ENCODE measurements at places on chromosomes 3 and 15.

DNA sequence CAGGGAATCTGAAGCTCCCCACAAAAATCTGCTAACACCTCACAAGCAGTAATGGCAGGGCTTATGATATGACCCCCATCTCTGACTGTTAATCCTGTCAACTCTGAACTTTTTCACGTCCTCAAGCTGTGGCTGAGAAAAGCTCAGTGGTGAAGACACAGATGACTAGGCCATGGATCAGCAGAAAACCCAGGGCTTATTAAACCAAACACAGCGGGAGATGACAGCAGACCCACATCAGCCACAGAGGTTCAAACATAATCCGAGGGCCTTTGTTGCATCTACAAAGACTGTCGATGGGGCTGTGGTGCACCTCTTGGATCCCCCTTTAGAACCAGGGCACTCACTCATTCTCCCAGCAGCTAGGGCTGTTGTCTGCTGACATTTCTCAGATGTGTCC, 50.4 kb downstream of the GLB1 start:
- H3K36me3 ChIP-seq, result no peaks in the 10 kb centered on the region
- no peak for DNase-seq
- no peak overlapping the region for H3K4me3 ChIP-seq
- H3K4me1 ChIP-seq, result no peaks in the 10 kb centered on the region
- H3K27me3 ChIP-seq, result no peaks in the 10 kb centered on the region

DNA sequence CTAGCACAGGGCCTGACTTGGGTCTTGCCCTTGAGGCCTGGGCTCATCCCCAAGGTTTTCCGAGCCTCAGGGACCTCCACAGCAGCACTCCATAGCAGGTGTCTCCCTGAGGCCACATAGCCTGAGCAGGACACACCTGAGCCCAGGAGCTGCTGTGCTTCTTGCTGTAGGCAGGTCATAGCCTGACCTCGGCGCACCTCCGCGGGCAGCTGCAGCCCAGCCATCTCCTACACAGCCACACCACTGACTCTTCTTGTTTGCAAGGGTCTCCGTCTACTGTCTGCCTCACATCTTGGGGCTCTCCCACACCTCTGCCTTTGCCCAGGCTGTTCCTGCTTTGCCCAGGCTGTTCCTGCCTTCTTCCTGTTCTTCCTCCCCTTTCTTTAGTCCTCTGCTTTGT, 224.8 kb downstream of the SLCO3A1 start:
- DNase-seq, result no peak
- H3K27ac ChIP-seq, result no peak overlapping the region
- H3K27me3 ChIP-seq, result no peaks in the 10 kb centered on the region
- peaks cover 3% of the 10 kb centered on the region for H3K4me1 ChIP-seq
- no peaks in the 10 kb centered on the region for H3K36me3 ChIP-seq
- no peak overlapping the region for H3K4me3 ChIP-seq

- no peak overlapping the region for H3K27ac ChIP-seq
- no peak for DNase-seq
- peaks cover 100% of the 10 kb centered on the region for H3K36me3 ChIP-seq
- no peak overlapping the region for H3K4me3 ChIP-seq
- peaks cover 6% of the 10 kb centered on the region for H3K4me1 ChIP-seq
Measured at GRCh38 chr15:89321521-89322410, 12.9 kb downstream of the POLG start.

GRCh38 chr3:183381673-183382072, 46.7 kb downstream of the MCF2L2 start:
- no peak overlapping the region for H3K4me3 ChIP-seq
- no peak for DNase-seq

DNA sequence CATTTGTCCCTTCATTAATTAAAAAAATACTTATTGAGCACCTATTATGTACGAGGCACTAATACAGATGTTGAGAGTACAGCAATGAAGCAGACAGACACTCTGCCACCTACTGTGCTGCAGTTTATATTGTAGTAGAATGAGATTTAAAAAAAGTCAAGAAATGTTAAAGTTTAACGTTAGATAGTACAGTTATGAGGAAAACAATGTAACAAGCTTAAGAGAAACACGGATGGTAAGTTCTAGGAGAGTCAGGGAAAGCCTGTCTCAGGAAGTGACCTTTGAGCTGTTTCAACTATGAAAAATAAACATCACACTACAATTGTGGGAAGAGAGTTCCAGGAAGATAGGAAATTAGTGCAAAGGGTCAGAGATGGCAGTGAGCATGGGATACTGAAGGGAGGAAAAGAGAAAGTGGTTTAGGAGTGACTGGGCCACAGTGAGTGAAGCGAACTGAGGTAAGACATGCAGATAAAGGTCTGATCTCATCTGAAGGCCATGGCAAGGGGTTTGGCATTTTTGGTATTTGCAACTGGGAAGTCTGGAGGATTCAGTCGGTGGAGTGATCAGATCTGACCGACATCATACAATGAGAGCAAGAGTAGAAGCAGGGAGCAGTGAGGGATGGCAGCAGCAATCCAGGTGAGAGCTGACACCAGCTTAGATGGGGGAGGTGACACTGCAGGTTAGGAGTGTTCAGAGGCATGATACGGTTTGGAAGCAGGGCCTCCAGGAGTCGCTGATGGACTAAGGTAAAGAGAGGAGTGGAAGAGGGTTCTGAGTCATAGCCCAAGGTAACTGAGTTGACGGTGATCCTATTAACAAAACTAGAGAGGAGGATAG, 28.5 kb downstream of the PLSCR4 start:
- no peak overlapping the region for H3K4me3 ChIP-seq
- H3K27me3 ChIP-seq, result no peaks in the 10 kb centered on the region
- no peaks in the 10 kb centered on the region for H3K36me3 ChIP-seq

DNA sequence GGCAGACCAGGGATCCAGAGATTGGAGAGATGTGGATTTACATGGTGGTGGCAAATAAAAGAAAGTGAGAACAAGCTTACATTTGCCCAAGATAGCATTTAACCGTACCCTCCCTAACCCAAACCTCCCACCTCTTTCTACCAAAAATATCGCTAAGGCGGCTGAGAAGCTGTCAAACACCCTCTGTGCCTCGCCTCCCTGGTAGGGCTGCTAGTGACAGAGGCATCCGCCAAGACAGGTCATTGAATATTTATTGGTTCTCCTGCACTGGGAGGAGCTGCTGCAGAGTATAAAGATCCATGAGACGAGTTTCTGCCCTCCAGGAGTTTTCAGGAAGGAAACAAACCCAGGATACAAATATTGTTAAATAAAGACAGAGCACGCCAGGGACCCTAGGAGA, 107.3 kb upstream of the TMC3 start:
- no peak overlapping the region for H3K4me3 ChIP-seq
- no peaks in the 10 kb centered on the region for H3K27me3 ChIP-seq
- no peak for DNase-seq
- no peaks in the 10 kb centered on the region for H3K36me3 ChIP-seq
- no peaks in the 10 kb centered on the region for H3K4me1 ChIP-seq

GRCh38 chr3:53190659-53191058, 29.6 kb downstream of the PRKCD start:
- H3K27ac ChIP-seq, result no peak overlapping the region
- DNase-seq, result no peak
- no peak overlapping the region for H3K4me3 ChIP-seq
- H3K4me1 ChIP-seq, result no peaks in the 10 kb centered on the region
- H3K36me3 ChIP-seq, result no peaks in the 10 kb centered on the region

- DNase-seq, result peak; percentile 17
- no peaks in the 10 kb centered on the region for H3K27me3 ChIP-seq
- H3K4me3 ChIP-seq, result peak overlapping the region; percentile 90
- peak overlapping the region; percentile 93 for H3K27ac ChIP-seq
Measured at GRCh38 chr15:90530250-90531051, 728 bp downstream of the CRTC3 start.

GRCh38 chr3:40043444-40043755, 234.0 kb downstream of the MYRIP start:
- H3K4me1 ChIP-seq, result no peaks in the 10 kb centered on the region
- no peaks in the 10 kb centered on the region for H3K27me3 ChIP-seq
- no peaks in the 10 kb centered on the region for H3K36me3 ChIP-seq
- no peak overlapping the region for H3K27ac ChIP-seq
- no peak overlapping the region for H3K4me3 ChIP-seq

DNA sequence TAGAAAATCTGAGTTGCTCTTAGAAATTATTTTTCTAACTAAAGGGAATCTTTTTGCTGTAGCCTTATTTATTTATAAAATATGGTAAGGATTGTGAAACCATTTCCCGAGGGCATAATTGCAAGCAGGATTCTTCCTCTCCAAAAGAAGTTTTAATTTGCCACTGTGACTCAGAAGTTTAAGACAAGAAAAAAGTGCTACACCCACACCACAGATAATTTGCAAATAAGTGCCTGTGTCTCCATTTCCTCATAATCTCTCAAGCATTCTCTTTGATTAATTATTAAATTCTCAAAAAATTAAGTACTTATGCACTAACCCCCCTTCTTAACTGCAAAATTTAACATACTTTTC, 43.6 kb downstream of the RASA2 start:
- no peak overlapping the region for H3K4me3 ChIP-seq
- no peak for DNase-seq
- H3K36me3 ChIP-seq, result peaks cover 6% of the 10 kb centered on the region
- no peaks in the 10 kb centered on the region for H3K4me1 ChIP-seq

DNA sequence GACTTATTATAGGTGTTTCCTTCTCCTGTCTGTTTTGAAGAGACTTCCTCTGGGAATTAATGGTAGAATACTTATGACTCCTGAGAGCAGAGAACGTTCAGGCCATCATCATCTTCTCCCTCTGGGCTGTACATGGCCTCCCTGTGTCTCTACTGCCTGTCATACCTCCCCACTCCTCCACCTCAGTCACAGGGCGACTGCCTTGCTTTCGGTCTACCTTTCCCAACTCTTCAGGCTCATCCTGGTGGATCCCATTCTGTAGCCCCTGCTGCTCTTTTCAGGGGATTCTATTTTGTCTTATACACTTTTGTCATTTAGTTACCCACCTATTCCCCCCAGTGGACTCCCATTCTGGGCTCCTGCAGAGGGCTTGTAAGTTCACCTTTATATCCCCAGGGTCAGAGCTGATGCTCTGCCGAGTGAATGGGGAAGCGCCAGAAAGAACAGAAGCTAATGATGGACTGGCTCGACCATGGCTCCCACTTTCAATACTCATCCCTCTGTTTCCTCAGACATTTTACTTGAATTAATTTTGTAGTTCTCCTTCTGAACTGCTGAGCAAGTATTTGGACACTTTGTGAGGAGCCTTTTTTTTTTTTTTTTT, 28.6 kb downstream of the FNDC3B start:
- H3K27me3 ChIP-seq, result no peaks in the 10 kb centered on the region
- no peaks in the 10 kb centered on the region for H3K4me1 ChIP-seq
- H3K36me3 ChIP-seq, result no peaks in the 10 kb centered on the region
- no peak for DNase-seq

- peak overlapping the region; percentile 72 for H3K4me3 ChIP-seq
- peak overlapping the region; percentile 85 for H3K27ac ChIP-seq
Measured at GRCh38 chr15:63043335-63044076, 959 bp downstream of the TPM1 start.

DNA sequence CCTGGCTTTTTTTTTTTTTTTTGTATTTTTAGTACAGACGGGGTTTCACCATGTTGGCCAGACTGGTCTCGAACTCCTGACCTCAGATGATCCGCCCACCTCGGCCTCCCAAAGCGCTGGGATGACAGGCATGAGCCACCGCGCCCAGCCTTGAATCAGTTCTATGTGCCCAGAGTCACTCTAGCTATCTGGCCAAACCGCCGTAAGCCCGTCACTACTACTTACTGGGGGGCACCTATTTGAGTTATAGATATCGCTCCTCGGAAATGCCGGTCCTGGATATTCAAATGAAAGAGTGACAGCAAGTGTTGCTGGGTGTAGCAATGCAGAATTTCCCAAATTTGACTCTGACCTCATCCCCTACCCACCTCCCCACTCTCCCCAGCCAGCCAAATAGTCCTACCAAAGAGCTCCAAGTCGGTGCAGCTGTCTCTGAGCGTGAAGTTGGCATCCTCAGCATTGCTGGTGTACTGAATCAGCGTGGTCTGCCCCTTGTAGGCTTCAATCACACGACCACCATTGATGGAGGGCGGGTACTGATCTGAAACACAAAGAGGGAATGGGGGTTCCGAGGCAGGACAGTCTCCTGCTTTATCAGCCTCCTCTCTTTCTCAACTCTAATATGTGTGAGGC, 38.1 kb downstream of the MUC20 start:
- peaks cover 55% of the 10 kb centered on the region for H3K27me3 ChIP-seq
- no peak overlapping the region for H3K4me3 ChIP-seq
- no peak overlapping the region for H3K27ac ChIP-seq

- H3K27ac ChIP-seq, result peak overlapping the region; percentile 82
- no peaks in the 10 kb centered on the region for H3K4me1 ChIP-seq
- H3K27me3 ChIP-seq, result no peaks in the 10 kb centered on the region
- H3K4me3 ChIP-seq, result peak overlapping the region; percentile 48
- H3K36me3 ChIP-seq, result no peaks in the 10 kb centered on the region
- DNase-seq, result no peak
Measured at GRCh38 chr3:127598841-127599570, 795 bp downstream of the MCM2 start.

DNA sequence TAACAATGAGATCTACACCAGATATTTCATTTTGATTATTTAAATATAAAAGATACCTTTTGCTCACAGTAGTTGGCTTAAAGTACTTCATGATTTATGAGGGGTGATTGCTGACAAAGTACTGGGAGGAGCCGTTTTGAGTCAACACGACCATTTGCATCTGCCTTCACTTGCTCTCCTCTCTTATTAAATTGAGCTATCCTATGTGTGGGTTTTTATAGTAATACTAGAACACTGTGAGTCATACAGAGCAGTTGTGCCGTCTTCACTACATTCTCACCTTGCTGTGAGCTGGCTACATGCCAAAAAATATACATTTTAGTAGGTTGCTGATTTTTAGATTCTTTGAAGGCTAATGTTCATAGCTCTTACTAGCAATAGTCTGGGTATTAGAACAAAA, 161.2 kb downstream of the ALCAM start:
- no peak for DNase-seq
- peaks cover 9% of the 10 kb centered on the region for H3K36me3 ChIP-seq
- H3K27ac ChIP-seq, result no peak overlapping the region
- no peaks in the 10 kb centered on the region for H3K27me3 ChIP-seq
- H3K4me3 ChIP-seq, result no peak overlapping the region

DNA sequence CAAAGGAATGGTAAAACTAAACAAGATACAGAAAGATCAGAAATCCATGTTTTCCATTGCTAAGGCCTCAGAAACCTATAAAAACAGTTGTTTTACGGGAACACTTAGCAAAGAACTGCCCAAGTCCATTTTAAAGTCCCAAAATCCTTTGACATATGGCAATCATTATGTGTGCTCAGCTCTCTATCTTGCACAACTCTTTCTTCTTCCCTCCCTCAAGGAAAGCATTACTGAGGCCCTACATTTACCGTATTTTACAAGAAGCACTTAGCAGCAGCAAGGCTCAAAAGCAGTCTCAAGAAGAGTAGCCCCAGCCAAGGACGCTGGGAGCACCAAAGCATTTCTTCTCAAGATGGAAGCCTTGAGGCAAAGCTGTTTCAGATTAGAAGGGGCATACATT, 169.6 kb upstream of the LRTM1 start:
- H3K27ac ChIP-seq, result peak overlapping the region; percentile 31
- H3K36me3 ChIP-seq, result no peaks in the 10 kb centered on the region
- H3K4me3 ChIP-seq, result no peak overlapping the region

DNA sequence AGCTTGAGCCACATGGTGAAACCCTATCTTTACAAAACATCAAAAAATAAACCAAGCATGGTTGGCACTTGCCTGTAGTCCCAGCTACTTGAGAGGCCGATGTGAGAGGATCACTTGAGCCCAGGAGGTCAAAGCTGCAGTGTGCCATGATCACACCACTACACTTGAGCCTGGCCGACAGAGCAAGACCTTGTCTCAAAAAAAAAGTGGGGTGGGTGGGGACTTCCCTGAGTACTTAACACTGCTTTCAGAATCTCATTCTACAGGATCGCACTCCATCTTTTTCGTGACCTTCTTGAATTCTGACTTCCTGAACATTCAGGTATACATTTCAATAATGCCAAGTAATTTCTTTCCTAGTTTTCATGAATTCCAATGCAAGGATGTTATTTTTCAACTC, 91.3 kb downstream of the PDE8A start:
- no peaks in the 10 kb centered on the region for H3K36me3 ChIP-seq
- no peak overlapping the region for H3K4me3 ChIP-seq
- no peaks in the 10 kb centered on the region for H3K4me1 ChIP-seq
- no peaks in the 10 kb centered on the region for H3K27me3 ChIP-seq
